ENCODE measurements at places on chromosomes 12 and 14.

DNA sequence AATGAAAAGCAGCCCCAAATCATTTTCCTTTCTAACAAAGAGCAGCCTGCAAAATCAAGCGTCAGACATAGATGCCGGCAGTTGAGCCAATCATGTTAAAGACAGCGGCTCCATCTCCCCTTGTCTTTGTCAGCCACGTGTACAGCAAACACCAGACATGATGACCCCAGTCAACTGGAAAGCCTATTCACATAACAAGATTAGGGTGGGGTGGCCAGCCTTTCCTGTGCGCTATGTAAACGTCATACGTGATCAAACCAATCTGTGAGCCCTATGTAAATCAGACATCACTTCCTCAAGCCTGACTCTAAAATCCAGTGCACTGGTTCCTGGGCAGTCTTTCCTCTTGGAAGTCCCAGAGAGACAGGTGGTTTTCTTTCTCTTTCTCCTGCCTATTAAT is 9.9 kb upstream of the FICD start:
- DNase-seq: no peak

GRCh38 chr12:24198070-24198469 is 248.6 kb upstream of the SOX5 start:
- DNase-seq: no peak

- no peak for DNase-seq
Measured at GRCh38 chr14:76509311-76509710, 133.4 kb downstream of the ESRRB start.

- no peak for DNase-seq
Measured at GRCh38 chr12:49041881-49042484, 18.6 kb downstream of the KMT2D start.

GRCh38 chr12:94769047-94769420 is 118.7 kb upstream of the TMCC3 start:
- DNase-seq: peak; percentile 83
